ENCODE measurements at places on chromosomes 4 and X.

- DNase-seq = no peak
Observed at GRCh38 chr4:25654971-25655963, at the start of gene SLC34A2. Gene SLC34A2, plus strand, starts transcription at chr4:25655851. Its CDS starts 6,650 bp downstream, at chr4:25662501.

- DNase-seq = peak; percentile 66
Observed at GRCh38 chr4:183905593-183906488, 734 bp downstream of the STOX2 start.

- peak; percentile 19 for DNase-seq
Observed at GRCh38 chrX:43750248-43750676, 94.2 kb downstream of the MAOA start.

GRCh38 chrX:55908661-55909212, 191.2 kb downstream of the RRAGB start:
- peak; percentile 11 for DNase-seq

- no peak for DNase-seq
Observed at GRCh38 chrX:110086162-110086915, 83.4 kb downstream of the TMEM164 start.

- DNase-seq = no peak
Observed at GRCh38 chrX:25012433-25012735, 3.4 kb downstream of the ARX start.

DNA sequence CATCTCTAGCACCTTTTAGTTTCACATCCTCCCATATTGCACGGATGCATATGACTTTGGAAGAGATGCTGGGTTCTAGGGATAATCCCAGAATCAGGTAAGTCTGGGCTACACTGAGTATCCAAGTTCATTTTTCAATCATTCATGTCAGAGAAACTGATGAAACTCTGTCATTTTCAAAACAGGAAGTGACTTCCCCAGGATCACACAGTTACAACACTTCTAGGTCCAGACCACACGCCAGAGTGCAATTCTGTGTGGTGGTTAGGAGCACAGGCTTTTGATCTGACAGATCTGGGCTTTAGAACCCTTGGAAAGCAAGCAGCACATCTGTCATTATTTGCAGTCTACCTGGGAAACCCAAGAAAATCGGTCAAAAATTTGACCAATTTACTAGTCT, 52.1 kb upstream of the CDKN2AIP start:
- no peak for DNase-seq
